ENCODE measurements at places on chromosomes 3 and 15. TPM values are rescaled to one million over a fixed set of nuclear protein-coding genes. Genes with fewer than 3 reads are reported as not detected.

Gene CHST13
- 2.5 TPM for total RNA-seq

Gene COL6A5
- not detected for total RNA-seq

Gene RBP2
- not detected for total RNA-seq

Gene FAM81A
- 0.21 TPM for total RNA-seq

Gene EFCAB12
- 0.44 TPM for total RNA-seq

Gene PARP15
- not detected for total RNA-seq

Gene IGF2BP2
- 122 TPM for total RNA-seq

Gene EFHB
- 0.22 TPM for total RNA-seq

Gene GOLIM4
- total RNA-seq, result 19.1 TPM

Gene GP9
- not detected for total RNA-seq

Gene DUOXA2
- total RNA-seq, result not detected

Measured in H7 (cell line).